ENCODE measurements at places on chromosomes 16 and 17.
A peak's percentile ranks its signal among the peaks of the same experiment; 100 is the strongest.

- peak; percentile 75 for DNase-seq
Measured at GRCh38 chr17:62093188-62094155, 28.4 kb upstream of the MED13 start.

- DNase-seq = no peak
Measured at GRCh38 chr17:28346199-28346580, 10.6 kb downstream of the TNFAIP1 start.

GRCh38 chr16:2980227-2981176 lies at the start of gene PKMYT1:
PKMYT1 (minus strand) TSS chr16:2980446; CDS start chr16:2979657, 789 bp downstream.
- peak; percentile 100 for DNase-seq

- no peak for DNase-seq
Measured at GRCh38 chr16:22385196-22385595, 10.8 kb upstream of the CDR2 start.

GRCh38 chr17:1830288-1830687 lies 483 bp downstream of the RPA1 start:
- peak; percentile 33 for DNase-seq

DNA sequence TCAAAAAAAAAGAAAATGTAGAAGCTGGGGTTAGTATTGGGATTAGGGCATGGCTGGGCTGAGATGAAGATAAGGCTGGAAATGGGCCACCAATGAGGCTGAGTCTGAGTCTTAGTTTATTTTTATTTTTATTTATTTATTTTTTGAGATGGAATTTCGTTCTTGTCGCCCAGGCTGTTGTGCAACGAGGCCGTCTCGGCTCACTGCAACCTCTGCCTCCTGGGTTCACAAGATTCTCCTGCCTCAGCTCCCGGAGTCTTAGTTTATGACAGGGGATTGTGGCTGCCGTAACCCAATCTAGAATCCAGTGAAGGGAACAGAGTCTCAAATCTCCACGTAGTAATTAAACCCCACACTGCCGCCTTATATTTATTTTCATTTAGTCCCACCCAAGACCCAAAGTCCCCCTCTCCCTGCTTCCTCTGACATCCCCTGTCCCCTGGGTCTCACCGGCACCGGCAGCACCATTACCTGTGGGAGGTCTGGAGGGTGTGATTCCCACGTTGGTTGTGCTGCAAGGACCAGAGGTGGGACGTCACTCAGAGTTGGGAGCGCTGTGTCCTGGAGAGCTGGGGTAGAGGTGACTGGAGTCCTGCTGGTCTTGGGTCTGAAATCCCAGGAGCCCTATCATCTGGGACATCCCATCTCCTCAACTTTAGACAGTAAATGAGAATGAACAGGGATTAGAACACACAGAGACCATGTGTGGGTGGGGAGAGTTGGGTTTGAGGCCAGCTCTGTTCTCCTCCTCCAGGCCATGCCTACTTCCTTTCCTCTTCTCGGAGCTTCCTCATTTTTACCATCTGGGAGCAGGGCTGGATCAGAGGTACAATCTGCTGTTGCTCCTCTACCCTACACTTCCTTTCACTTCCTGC lies at the start of gene CLEC10A:
TSS of gene CLEC10A (minus strand) at position 671 of the 875 bp plus-strand sequence. CDS start 1,439 bp downstream, outside the sequence.
- no peak for DNase-seq

GRCh38 chr16:4537376-4538343 lies 913 bp downstream of the CDIP1 start:
- DNase-seq = peak; percentile 58

GRCh38 chr17:57373048-57373447 lies 116.7 kb downstream of the MSI2 start:
- DNase-seq = no peak

DNA sequence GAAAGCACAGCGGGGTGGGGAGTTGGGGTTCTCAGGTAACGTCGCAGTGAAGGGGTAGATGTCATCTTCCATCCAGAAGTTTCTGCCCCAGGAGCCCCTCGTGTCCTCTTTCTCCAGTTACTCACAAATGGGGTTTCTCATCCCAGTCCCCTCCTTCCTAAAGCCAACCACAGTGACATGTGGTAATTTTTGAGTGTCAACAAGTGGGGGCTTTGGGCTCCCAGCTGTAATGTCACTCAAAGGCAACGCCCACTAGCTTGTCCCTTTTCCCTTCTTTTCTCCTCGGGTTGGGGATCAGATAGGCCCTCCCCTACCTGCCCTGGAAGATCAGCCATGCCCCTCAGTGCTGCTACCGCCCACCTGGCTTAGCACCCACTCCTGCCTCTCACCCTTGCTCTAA lies 14.4 kb downstream of the IRX5 start:
- DNase-seq = no peak

DNA sequence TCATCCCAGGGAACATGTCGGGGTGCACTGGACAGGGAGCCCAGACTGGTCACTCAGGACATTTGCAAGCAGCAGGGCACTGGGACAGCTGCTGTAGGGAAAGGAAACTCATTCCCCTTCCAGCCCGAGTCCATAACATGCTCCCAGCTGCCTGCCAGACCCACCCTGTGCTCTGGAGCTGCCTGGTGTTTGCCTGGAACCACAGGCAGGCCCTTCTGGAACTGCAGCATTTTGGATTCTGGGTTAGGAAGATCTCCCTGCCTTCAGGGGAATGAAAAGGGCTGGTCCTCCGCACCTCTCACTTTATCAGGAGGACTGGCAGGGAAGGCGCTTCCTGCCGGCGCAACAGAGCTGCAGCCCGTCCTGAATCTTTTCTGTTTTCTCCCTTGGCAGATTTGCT lies 41.2 kb downstream of the MEAK7 start:
- DNase-seq = no peak

- no peak for DNase-seq
Measured at GRCh38 chr17:44543213-44543904, 13.9 kb upstream of the FZD2 start.

DNA sequence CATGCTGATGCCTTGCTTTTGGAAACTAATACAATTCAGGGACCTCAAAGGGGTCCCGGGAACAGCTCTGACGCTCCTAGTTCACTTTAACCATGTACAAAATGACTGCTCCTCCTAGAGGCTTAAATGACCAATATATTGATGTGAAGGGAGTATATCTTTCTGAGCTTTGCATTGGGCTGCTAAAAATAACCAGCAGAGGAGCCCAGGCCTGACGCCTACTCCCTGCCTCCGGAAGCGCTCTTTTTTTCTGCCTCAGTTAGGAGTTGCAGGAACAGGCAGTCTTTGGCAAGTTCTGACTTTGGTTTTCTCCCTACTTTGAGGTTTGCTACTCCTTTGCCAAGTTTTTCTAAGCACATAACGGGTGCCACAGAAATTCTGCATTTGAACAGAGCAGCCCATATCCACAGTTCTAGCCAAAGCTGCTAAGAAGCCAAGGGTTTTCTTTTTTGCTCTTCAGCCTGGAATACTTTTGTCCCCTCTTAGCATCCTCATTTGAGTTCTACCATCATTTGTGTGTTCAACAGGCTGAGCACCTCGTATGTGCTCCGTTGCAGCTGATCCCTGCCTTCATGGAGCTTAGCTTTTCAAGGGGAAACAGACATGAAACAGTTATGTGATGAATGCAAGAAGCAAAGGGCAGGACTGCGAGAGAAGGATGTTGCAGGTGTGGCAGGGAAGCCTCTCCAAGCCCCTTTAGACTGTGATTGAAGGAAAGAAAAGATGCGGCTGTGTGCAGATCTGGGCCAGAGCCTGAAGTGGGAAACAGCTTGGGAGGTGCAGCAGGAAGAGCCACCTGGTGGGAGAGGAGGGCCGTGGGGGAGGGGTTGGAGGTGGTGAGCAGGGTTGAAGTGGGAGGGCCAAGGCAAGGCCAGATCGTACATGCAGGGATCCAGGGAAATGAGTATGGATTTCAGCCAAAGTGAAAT lies 2.8 kb upstream of the NAGPA start:
- no peak for DNase-seq

GRCh38 chr17:56290101-56290801 lies 137.0 kb downstream of the ANKFN1 start:
- no peak for DNase-seq

DNA sequence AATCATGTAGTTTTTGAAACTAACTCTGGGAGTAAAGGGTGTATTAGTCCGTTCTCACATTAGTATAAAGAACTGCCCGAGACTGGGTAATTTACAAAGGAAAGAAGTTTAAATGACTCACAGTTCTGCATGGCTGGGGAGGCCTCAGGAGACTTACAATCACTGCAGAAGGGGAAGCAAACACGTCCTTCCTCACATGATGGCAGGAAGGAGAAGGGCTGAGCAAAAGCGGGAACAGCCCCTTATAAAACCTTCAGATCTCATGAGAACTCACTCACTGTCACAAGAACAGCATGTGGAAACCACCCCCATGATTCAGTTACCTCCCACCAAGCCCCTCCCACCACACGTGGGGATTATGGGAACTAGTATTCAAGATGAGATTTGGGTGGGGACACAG lies 256.5 kb upstream of the TNRC6C start:
- DNase-seq = no peak

DNA sequence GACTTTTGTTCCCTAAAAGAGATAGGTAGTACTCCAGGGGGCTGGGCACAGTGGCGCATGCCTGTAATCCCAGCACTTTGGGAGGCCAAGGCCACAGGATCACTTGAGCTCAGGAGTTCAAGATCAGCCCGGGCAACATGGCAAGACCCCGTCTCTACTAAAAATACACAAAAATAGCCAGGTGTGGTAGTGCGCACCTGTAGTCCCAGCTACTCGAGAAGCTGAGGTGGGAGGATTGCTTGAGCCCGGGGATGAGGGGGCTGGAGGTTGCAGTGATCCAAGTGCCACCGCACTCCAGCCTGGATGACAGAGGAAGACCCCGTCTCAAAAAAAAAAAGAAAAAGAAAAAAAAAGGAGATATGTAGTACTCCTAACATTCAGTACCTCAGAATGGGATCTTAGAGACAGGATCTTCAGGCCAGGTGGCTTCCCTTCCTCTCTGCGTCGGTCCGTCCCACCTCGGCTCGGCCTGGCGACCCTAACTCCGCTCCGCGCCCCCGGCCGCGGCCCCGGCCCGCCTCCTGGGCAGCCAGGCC lies 89.6 kb downstream of the CDC27 start:
- no peak for DNase-seq

DNA sequence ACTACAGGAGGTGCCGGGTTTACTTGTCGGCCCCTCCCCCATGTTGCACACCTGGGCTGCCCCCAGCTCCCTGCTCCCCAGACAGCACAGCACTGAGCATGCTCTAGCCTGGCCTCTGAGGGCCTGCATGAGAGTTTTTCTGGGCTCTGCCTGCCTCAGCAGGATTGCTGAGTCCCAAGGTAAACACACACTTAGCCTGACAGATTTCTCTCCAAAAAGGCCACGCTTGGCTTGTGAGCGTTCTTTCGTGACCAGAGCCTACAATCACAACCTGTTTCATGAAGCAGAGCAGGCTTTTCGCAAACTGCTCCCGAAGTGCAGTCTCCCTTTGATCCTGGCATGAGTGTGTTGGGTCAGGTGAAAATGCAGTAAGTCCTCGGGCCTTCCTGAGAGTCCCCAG lies 9.8 kb upstream of the CD300E start:
- DNase-seq = no peak

- no peak for DNase-seq
Measured at GRCh38 chr16:80684136-80684765, 120.1 kb downstream of the CDYL2 start.

DNA sequence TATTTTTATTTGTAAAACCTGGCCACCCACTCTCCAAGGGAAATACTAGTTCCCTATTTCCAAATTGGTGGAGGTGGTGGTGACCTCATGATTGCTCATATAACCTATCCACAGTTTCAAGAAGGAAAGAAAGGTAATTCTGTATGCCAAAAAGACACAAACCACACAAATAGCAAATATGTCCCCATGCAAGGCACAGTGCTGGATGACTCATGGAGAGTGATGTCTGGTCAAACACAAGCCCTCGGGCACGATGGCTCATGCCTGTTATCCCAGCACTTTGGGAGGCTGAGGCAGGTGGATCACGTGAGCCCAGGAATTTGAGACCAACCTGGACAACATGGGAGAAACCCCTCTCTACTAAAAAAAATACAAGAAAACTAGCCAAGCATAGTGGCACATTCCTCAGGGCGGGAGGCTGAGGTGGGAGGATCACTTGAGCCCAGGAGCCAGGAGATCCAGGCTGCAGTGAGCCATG lies 64.2 kb downstream of the GNA13 start:
- no peak for DNase-seq

GRCh38 chr17:59676716-59677115 lies 30.5 kb downstream of the PTRH2 start:
- no peak for DNase-seq

GRCh38 chr17:37047631-37048104 lies 98.9 kb downstream of the AATF start:
- DNase-seq = peak; percentile 76

DNA sequence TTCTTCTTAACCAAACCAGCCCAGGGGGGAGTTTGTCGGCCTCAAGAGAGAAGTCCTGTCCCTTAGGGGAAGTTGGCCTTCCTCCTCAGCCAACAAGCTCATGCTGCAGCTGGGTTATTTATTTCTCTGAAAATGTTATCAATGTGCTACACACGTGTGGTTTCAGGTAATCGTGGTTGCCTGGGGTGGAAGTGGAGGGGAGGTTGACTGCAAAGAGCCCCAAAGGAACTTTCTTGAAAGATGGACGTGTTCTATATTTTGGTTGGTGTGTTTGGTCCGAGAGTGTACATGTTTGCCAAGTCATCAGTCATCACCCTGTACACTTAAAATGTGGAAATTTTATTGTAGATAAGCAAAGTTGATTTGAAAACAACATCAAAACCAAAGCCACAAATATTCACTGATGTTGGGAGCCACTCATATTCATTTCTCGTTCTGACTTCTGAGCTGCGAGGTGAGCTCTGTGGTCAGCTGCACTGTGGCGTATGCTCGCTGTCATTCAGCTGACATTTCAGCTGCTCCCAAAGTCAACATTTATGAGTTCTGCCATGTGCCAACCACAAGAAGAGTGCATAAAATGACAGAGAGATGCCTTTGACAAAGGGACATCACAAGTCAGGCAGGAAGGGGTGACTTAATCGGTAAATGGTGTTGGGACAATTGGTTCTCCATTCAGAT lies 26.5 kb upstream of the ADGRG1 start:
- DNase-seq = peak; percentile 69

GRCh38 chr16:83843657-83844056 lies 35.9 kb downstream of the HSBP1 start:
- DNase-seq = no peak

DNA sequence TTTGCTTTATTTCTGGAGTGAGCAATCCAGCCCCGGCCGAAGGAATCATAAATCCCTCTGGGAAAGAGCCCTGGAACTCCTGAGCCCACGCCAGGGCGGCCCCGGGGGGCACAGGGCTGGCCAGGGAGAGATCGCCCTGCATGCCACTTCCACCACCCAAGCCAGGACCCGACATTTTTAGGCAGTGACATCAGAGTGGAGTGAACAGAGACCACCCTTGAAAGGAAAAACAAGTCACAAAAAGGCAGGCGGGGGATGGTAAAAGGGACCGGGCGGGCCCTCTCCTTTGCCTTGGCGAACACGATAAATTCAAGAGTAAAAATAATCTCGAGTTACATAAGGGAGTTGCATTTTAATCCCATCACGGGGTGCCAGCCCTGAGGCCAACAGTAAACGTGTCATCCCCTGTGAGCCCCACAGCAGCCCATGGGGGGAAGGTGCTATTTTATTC lies 284.1 kb downstream of the C16orf95 start:
- DNase-seq = no peak

- DNase-seq = no peak
Measured at GRCh38 chr16:49703483-49703882, 152.4 kb downstream of the ZNF423 start.
